ENCODE measurements at places on chromosomes 1 and 21.

DNA sequence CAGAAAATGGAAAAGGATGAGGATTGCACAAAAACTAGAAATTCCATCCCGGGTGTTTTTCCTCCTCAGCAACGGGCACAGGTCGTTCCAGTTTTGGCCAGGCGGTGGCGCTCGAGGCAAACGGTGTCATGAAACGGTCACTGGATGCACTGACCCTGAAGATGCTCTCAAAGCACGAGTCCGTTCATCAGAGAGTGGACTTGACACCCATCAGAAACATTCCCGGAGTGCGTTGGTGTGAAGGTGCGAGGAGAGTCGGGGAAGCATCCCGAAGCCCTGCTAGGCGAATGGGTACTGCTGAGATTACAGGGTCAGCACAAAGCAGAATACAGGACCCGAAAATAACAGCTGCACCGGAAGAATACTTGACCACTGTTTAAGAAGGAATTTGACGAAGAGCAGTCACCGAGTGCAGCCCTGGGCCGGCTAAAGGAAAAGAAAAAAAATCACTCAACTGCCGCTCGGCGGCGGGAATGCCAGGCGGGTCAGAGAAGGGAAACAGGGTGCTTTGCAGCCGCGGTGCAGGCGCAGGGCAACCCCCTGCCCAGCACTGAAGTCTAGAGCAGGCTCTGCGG lies 71.7 kb upstream of the ETS2 start:
- peak; percentile 49 for DNase-seq

DNA sequence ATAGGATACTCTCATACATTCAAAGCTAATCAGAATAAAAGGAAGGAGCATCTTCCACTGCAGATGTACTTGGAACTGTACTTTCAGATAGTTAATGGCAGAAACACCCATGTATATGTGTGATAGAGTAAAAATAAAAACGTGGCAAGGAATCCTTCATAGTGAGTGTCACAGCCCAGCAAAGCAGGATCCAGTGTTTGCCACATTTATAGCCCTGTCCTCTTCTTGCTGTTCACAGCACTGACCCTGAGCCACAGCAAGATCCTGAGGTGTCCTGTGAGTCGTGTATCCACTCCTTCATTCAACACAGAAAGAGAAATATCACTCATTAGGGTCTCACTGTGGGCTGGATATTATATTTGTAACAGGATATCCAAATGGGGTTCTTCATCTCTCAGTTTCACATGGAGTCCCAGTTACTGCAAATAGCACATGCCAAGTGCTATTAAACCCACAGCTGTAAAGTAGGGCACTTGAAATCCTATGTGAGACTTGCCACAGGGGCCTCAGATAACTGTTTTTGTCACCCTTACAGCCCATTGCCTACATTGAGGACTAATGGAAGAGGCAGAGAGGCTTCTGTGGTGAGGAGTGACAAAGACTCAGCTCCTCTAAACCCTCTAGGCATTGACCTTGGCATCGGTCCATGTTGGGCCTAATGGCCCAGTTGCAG lies 41.3 kb downstream of the CYP2J2 start:
- DNase-seq, result no peak

DNA sequence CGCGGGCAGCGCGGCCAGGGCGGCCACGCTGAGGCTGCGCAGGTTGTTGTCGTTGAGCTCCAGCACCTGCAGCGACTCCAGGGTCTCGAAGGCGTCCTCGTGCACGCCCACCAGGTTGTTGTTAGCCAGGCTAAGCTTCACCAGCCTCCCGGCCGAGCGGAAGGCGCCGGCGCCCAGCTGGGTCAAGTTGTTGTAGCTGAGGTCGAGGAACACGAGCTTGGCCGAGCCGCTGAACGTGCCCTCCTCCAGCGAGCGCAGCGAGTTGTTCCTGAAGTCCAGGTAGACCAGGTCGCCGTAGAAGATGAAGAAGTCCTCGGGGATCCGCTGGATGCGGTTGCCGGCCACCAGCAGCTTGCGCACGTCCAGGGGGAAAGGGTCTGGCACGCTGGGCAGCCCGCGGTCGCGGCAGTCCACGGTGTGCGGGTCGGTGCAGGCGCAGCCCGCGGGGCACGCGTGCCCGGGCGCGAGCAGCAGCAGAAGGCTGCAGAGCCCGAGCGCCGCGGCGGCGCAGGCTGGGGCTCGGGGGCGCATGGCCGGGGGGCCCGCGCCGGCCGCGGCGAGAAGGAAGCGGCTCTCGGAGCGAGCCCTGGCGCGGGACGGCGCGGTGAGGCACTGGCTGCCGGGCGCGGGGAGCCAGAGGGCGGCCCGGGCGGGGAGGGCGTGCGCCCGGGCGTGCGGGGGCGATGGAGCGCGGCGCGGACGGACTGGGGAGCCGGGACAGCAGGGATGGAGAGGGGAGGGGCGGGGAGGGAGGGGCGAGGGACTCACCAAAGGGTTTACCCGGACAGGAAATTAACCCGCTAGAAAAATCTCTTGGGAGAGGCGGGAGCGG lies 524 bp downstream of the LRRC38 start:
- DNase-seq, result no peak

DNA sequence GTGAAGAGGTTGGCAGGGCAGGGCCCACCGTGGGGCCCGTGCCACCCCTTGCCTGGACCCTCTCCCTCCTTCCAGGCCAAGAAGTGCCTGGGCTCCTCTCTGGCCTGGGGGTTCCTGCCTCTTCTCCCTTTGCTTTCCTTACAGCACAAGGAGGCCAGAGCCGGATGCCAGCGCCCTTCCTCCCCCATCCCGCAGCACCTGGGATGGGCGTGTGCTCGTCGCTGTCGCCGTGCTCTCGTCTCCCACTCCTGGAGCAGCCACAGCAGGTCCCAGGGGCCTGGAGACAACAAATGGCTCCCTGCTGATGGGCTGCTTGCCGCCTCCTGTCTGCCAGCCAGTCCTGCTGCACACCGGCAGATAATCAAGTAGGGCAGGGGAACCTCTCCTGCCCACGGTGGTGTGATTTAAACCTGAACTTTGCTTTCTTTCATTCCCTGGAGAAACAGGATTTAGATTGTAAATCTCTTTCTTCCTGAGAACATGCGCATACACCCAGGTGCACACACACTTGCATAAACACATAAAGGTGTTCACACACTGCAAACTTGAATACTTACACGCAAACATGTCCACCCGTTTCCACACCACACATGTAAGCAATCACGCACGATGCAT lies 50.8 kb upstream of the POU3F1 start:
- no peak for DNase-seq

DNA sequence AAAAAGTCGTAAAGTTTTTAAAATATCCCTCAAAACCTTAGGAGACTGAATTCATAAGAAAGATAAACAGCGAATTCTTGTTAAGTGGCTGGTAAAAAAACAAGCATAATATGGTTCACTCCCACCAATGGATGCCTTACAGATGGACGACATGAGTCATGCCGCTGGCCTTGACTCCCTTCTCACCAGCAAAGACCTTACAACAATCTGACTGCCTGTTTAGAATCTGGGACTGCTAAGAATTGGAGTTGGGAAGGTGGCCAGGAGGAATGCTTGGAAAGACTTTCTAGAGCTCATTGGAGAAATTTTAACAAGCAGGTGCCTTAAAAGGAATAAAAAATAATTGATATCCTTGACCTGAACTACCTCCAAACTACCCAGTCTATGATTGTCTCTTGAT lies 206.9 kb upstream of the FMN2 start:
- no peak for DNase-seq

- no peak for DNase-seq
Observed at GRCh38 chr21:28224191-28224726, 768.4 kb downstream of the LTN1 start.

DNA sequence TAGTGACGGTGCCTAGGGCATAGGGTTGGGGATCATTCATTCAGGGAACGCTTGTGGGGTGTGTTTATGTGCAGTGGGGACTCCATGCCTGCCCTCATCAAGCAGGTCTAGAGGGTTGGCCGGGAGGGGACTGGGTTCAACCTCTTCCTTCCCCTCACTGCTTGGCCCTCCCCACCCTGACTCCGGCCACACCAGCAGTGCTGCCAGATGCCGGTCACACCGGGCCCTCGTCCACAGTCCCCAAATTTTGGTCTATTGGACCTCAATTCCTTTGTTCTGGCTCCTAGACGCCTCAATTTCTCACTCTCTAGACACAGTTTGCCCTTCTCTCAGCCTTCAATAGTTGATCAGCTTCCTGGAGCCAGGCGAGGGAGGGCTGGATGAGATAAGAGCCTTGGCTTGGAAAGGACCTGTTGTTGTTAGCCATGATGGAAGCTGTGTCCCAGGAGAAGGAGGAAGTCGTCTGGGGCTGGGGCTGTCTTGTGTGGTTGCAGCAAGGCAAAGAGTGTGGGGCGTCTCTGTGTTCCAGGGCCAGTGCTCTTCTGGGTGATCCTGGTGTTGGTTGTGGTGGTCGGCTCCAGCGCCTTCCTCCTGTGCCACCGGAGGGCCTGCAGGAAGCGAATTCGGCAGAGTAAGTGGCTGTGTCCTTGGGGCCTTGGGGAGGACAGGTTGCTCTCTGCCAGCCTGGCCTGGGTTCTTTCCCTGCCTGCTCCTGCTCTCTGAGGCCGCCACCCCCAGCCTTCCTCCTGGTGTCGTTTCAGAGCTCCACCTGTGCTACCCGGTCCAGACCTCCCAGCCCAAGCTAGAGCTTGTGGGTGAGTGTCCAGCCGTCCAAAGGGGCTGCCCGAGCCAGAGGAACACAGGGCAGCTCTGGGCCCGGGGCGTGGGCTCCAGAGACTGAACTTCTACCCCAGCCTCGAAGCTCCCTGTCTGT lies 41.1 kb upstream of the TNFRSF1B start:
- no peak for DNase-seq

- DNase-seq, result no peak
Observed at GRCh38 chr21:28229814-28230213, 762.9 kb downstream of the LTN1 start.

GRCh38 chr1:20197329-20197791 lies 11.0 kb upstream of the PLA2G2C start:
- DNase-seq, result no peak

GRCh38 chr1:98196012-98196411 lies 275.2 kb upstream of the DPYD start:
- no peak for DNase-seq

- no peak for DNase-seq
Observed at GRCh38 chr21:20997311-20997635, 936 bp upstream of the NCAM2 start.

DNA sequence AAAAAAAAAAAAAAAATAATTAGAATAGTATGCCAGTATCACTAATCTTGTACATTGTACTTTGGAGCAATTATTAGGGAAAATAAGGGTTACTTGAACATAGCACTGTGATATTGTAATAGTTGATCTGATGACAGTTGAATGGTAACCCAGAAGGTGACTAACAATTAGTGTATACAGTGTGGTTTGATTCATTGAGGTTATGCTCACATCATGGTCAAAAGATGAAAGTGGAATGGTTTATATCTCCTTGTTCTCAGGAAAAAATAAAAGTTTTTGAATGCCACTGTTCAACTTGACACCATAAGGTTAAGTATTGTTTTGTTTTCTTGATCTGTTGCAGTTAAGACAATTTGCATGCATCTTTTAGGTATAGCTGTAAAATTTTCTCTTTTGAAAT lies 87.0 kb downstream of the GPR52 start:
- DNase-seq, result no peak

DNA sequence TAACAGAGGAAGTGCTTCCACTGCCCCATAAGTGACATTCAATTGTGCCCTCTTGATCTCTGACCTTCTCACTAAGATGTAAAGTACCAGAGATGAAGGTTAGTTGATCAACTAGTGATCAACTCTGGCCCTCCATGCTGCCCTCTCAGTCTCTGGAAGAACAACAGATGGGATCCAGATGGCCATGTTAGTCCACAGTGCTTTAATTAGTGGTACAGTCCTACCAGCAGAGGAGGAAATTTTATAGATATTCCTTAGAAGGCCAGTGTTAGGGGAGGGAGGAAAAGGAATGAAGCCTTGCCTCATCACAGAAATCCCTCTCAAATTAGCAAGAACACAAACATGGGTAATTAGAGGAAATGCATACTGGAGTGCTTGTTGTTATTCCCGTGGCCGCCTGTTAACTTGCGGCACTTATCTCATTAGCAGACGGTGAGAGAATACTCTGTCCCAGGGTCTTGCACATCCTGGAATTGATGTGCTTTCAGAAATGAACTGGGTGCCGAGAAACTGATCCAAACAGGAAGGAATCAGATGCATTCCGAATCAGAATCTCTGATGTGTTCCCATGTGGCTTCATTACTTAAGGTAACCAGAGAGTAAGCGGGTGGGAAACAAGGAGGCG lies 91.1 kb upstream of the RGS4 start:
- no peak for DNase-seq

DNA sequence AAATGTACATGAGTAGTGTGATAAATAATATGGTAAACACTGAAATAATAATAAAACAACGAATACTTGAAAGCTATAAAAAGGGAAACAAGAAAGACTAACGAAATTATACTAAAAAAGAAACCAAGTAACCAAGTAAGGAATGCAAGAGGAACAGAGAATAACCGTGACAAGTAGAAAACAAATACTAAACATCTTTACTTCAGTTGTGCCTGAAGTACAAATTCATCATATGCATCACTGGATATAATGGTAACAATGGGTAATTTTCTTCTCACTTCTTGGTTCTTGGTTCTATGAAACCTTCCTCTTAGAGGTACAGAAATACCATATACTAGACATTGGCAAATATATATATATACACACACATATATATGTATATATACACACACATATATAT lies 1093.6 kb upstream of the B3GALT2 start:
- DNase-seq, result no peak

- DNase-seq, result no peak
Observed at GRCh38 chr1:15283526-15283925, 36.5 kb downstream of the FHAD1 start.

DNA sequence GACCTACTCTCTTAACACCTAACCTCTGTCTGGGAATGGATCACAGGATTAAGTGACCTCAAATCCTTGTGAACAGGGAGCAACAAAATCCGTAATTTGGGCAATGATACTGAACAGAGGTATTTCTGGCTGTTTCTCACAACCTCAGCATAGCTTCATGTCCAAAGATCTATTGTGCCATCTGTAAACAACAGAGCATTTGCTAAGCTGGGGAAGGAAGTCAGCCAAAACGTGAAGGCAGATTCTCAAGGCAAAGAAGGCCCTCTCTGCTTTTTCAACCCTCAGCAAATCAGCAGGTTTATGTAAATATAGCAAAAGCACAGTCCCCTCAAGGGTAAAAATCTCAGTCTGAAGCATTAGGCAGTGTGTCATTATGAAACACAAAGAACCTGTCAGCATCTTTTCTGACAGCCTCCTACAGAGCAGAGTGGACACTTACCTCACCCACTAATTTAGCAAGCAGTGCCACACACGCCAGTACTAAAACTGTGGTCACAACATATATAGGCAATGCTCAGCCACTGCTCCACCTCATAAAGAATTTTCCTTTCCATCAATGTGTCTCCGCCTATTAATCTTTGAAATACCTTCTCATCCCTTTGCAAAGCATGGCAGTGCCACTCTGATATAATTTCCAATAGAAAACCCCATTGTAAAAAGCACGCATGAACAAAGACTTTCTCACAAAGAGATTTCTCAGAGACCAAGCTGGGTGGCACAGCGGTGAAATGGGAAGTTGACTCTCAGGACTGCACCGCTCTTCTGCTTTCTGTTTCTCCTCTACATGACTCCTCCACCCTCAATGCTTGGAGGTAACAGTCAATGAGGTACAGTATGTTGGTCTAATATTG lies 188.0 kb downstream of the RERE start:
- no peak for DNase-seq

GRCh38 chr1:152519851-152520250 lies 5.6 kb downstream of the CRCT1 start:
- no peak for DNase-seq

GRCh38 chr1:230359992-230360668 lies 66.0 kb downstream of the PGBD5 start:
- no peak for DNase-seq

- no peak for DNase-seq
Observed at GRCh38 chr1:30329802-30330557, 393.4 kb downstream of the MATN1 start.
